ENCODE measurements at places on chromosomes 2 and 18.
A peak's percentile ranks its signal among the peaks of the same experiment; 100 is the strongest.

- H3K27me3 ChIP-seq, result no peaks in the 10 kb centered on the region
- H3K36me3 ChIP-seq, result peaks cover 1% of the 10 kb centered on the region
- no peaks in the 10 kb centered on the region for H3K4me1 ChIP-seq
- no peak overlapping the region for H3K27ac ChIP-seq
- H3K4me3 ChIP-seq, result no peak overlapping the region
Measured at GRCh38 chr18:23369266-23369665, 83.8 kb upstream of the RIOK3 start.

DNA sequence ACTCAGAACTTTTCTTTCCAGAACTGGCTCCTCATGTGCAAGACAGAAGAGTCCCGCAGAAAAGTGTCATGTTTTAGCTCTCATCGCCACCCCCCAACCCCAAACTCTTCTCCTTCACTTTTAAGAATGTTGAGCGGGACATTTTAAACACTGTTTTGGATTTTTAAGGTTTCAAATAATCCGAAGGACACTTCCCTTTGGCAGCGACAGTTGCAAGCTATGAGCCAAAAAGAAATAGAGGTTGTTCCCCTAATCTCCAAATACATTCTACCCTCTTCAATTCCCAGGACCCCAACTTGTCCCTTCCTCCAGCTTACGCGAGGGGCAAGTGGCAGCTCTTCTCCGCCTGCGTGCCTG, 678 bp upstream of the UBE2E3 start:
- peaks cover 16% of the 10 kb centered on the region for H3K36me3 ChIP-seq
- peak overlapping the region; percentile 81 for H3K27ac ChIP-seq
- peaks cover 38% of the 10 kb centered on the region for H3K27me3 ChIP-seq
- peaks cover 32% of the 10 kb centered on the region for H3K4me1 ChIP-seq

DNA sequence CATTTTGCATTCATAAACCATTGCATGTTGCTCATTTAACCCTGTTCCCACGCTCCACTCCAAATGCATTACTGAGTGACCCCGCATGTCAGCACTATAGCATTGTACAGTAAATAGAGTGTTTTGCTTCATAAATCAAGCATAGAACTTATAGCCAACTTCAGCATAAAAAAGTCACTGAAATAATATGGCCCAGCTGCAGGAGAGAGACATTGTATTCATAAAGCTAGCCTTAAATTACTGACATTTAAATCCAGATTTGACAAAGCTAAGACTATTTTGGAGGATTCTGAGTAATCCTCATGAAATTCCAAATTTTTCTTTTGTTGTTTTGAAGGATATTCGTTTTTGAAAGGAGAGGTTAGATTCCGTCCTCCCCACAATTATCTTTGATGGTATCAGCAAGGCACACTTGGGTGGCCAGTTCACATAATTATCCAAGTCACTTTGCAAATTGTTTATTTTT, 320.9 kb upstream of the TCF4 start:
- DNase-seq, result no peak
- no peak overlapping the region for H3K4me3 ChIP-seq
- no peaks in the 10 kb centered on the region for H3K27me3 ChIP-seq
- H3K36me3 ChIP-seq, result no peaks in the 10 kb centered on the region

DNA sequence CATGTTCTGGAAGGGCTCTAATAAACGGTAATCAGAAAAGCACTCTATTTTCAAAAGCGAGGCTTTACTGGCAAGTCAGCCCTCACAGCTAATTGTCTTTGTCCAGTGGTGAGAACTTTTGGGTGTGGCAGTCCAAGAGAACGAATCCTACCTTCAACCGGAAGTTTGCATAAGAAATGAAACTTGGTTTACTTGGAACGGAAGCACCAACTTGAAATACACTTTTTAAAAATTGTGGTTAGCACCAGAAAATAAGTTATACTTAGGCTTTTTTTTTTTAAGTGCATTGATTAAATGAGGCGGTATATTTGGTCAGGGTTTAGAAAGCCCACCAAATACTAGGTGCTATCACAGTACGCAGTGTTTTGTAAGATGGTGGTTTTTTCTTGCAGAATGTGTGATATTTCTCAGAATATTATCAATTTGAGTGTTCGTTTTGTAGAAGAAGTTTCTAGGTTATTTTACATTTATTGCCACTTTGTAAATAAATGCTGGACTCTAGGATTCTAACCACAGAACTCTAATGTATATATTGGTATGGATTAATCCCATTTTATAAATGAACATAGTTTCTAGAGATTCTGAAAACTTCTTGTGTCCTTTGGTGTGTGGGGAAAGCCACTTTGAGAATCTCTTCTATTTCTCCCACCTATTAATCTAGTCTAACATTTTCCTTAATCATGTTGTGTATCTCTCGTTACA, 1.2 kb downstream of the MYL12A start:
- peaks cover 34% of the 10 kb centered on the region for H3K36me3 ChIP-seq
- DNase-seq, result peak; percentile 84
- no peaks in the 10 kb centered on the region for H3K27me3 ChIP-seq
- peak overlapping the region; percentile 95 for H3K27ac ChIP-seq
- H3K4me3 ChIP-seq, result peak overlapping the region; percentile 98
- peaks cover 62% of the 10 kb centered on the region for H3K4me1 ChIP-seq

DNA sequence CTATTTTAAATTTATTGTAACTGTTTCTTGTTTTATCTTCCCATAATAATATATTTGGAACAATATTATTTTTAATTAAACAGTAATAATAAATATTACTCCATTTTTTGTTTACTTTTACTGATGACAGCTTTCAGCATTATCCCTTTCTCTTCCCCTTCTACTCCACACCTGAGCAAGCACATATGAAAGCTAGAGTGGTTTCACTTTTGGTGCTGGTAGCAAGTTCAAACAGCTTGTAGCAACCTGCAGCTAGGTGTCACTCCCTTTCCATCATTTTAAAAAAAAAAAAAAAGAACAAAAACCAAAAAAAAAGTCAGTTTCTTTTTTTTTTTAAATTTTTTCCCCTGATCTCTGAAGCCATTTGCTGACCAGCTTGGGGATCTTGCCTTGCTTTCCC, 801.8 kb downstream of the CCDC85A start:
- no peaks in the 10 kb centered on the region for H3K4me1 ChIP-seq
- H3K27ac ChIP-seq, result no peak overlapping the region
- H3K4me3 ChIP-seq, result no peak overlapping the region
- H3K27me3 ChIP-seq, result no peaks in the 10 kb centered on the region

DNA sequence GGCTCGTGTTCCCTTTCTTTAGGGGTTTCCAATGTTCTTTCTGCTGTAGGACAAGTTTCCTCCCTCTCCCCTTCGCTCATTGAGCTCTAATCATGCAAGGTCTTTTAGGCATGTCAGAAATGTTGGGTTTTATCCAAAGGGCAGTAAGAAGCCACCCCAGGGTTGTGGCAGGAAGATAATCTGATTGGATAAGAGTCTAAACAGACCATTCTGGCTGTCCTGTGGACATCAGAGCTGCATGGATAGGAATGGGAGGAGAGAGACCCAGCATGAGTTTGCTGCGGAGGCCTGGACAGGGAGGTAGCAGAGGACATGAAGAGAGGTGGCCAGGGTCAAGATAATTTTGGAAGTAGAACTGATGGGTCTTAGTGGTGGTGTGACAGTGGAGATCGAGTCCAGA, 88.2 kb downstream of the ACKR3 start:
- no peak overlapping the region for H3K27ac ChIP-seq
- H3K36me3 ChIP-seq, result no peaks in the 10 kb centered on the region
- peaks cover 21% of the 10 kb centered on the region for H3K27me3 ChIP-seq
- no peaks in the 10 kb centered on the region for H3K4me1 ChIP-seq

- DNase-seq, result no peak
- peaks cover 23% of the 10 kb centered on the region for H3K4me1 ChIP-seq
- H3K27ac ChIP-seq, result no peak overlapping the region
- H3K4me3 ChIP-seq, result no peak overlapping the region
- no peaks in the 10 kb centered on the region for H3K36me3 ChIP-seq
Measured at GRCh38 chr2:239930871-239931771, 94.0 kb downstream of the NDUFA10 start.

DNA sequence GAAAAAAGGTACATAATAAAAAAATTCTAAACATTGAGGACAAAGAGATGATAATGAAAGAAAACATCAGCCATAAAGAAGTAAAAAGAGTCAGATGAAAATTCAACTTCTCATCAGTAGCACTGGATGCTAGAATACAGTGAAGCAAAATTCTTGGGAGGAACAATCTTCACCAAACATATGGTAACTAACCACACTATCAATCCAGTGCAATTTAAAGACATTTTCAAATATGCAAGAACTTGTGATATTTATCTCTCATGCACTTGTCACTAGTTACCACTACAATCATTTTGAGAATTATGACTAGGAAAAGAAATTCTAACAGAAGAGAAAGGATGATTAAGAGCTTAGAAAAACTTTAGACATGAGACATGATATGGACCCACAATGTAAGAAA, 127.4 kb downstream of the RTTN start:
- H3K27me3 ChIP-seq, result no peaks in the 10 kb centered on the region
- no peak for DNase-seq
- peaks cover 6% of the 10 kb centered on the region for H3K36me3 ChIP-seq

DNA sequence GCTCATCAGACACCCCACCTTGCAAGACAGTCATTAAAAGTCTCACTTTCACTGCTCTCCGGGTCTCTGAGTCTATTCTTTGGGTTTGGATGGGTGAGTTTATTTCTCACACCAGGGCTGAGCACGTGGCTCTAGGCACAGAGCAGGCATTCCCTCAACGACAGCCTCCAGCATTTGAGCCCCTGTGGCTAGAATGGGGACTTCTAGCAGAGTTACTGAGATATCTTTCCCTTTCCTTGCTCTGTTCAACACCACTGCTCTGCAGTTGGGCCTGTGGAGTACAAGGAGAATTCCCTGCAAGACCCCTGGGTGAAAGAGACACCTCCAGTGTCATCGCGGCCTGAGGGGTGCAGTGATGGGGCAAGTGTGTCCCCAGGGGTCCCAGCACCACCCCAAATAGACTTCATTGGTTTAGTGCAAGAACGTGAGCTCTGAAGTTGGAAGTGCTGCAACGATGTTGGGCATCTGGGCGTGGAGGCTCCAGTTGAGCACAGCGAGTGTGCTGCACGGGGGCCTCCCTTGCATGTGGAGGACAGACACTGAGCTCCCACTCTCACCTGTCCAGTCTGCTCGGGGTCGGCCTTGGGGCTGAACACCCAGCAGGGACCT, 184.1 kb upstream of the HS6ST1 start:
- H3K4me3 ChIP-seq, result no peak overlapping the region
- DNase-seq, result no peak
- H3K4me1 ChIP-seq, result no peaks in the 10 kb centered on the region
- H3K27me3 ChIP-seq, result no peaks in the 10 kb centered on the region
- H3K36me3 ChIP-seq, result no peaks in the 10 kb centered on the region

GRCh38 chr18:45626330-45627203, 11.3 kb downstream of the SLC14A2 start:
- no peak for DNase-seq
- no peak overlapping the region for H3K4me3 ChIP-seq
- H3K36me3 ChIP-seq, result no peaks in the 10 kb centered on the region
- H3K27me3 ChIP-seq, result peaks cover 19% of the 10 kb centered on the region

DNA sequence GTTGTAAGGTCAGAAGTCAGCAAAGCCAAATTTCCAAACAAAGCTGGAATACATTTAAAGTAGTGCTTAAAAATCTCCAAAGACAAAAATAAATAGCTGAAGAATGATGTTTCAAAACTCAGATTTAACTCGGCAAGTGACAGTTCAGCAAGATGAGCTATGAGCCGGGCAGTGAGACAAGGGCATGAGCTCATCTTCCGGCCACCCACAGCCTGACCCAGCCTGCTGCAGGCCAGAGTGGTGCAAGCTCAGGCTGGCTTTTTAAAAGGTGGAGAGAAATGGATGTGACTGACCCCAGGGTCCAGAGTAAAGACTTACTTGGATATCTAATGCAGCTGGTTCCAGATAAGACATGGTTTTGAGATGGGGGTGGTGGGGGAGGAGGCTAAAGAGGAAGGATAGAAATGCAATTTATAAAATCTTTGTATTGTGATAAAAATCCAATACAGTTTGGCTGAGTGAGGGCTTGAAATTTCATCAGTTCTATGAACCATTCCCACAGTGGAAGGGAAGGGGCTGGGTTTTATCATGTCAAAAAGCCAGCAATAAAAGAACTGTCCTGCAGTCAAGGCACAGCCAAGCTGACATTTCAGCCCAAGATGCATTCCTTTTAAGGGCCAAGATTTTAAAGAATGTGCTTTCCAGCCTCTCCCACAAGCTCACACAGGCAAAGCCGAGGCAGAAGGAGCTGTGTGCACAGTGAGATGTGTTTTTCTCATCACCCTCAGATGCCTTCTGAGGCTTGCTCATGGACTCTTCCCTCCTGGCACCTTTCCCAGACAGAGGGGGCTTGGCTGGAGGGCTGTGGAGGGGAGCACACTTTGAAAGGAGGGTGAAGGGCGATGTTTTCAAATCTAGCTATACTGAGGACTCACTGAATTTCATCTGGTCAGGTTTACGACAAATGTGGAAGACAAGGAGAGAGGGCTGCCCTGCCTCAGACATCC, 97.9 kb upstream of the KLHL29 start:
- peaks cover 15% of the 10 kb centered on the region for H3K27me3 ChIP-seq
- no peaks in the 10 kb centered on the region for H3K36me3 ChIP-seq
- no peak overlapping the region for H3K4me3 ChIP-seq
- H3K27ac ChIP-seq, result no peak overlapping the region
- DNase-seq, result no peak

DNA sequence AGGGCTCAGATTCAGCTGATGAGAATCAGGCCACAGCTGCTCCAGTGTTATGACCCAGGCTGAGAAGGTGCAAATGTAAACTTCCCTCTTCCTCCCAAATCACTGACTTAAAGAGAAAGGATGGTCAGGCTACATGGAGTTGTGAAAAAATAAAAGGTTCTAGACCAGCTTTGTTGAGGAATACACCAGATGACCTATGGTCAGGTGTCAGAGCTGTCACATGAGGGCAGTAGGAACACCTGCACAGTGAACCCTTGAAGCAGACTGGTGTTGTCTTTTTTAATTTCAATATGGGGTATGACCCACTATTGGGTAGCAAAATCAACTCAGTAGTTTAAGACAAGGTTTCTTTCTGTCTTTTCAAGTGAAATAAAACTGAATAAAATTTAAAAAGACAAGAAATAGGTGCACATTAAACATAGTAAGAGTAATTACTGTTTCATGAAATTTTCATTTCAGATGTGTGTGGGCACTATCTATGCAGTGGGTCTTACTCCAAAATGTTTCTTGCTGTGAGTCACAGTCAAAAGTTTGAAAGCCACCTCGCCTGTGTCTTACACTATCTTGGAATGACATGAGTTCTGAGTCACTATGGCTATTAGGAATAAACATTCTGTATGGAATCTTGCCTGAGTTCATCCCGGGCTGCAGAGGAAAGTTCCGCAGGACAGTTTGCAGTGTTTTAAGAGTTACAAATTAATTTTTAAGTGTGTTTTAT, 83.6 kb downstream of the ACVR1 start:
- no peak for DNase-seq
- no peaks in the 10 kb centered on the region for H3K27me3 ChIP-seq
- peaks cover 41% of the 10 kb centered on the region for H3K4me1 ChIP-seq
- no peak overlapping the region for H3K4me3 ChIP-seq
- peaks cover 34% of the 10 kb centered on the region for H3K36me3 ChIP-seq

- H3K27me3 ChIP-seq, result no peaks in the 10 kb centered on the region
- H3K36me3 ChIP-seq, result no peaks in the 10 kb centered on the region
- no peaks in the 10 kb centered on the region for H3K4me1 ChIP-seq
- H3K4me3 ChIP-seq, result no peak overlapping the region
- no peak for DNase-seq
Measured at GRCh38 chr18:31275722-31276463, 42.1 kb upstream of the DSG1 start.

- H3K4me1 ChIP-seq, result no peaks in the 10 kb centered on the region
- no peaks in the 10 kb centered on the region for H3K36me3 ChIP-seq
- no peak overlapping the region for H3K4me3 ChIP-seq
- no peak overlapping the region for H3K27ac ChIP-seq
- H3K27me3 ChIP-seq, result peaks cover 16% of the 10 kb centered on the region
Measured at GRCh38 chr2:161847910-161848309, 223.7 kb downstream of the SLC4A10 start.

GRCh38 chr2:80001701-80002101, 302.9 kb downstream of the LRRTM1 start:
- H3K27me3 ChIP-seq, result no peaks in the 10 kb centered on the region
- no peaks in the 10 kb centered on the region for H3K4me1 ChIP-seq
- no peak overlapping the region for H3K27ac ChIP-seq
- DNase-seq, result no peak
- H3K36me3 ChIP-seq, result no peaks in the 10 kb centered on the region
